ENCODE measurements at places on chromosomes 4 and X. TPM values are rescaled to one million over a fixed set of nuclear protein-coding genes. Genes with fewer than 3 reads are reported as not detected.

GRCh38 chr4:87410157-87410556 lies 12.2 kb upstream of the NUDT9 start:
- DNase-seq = no peak

DNA sequence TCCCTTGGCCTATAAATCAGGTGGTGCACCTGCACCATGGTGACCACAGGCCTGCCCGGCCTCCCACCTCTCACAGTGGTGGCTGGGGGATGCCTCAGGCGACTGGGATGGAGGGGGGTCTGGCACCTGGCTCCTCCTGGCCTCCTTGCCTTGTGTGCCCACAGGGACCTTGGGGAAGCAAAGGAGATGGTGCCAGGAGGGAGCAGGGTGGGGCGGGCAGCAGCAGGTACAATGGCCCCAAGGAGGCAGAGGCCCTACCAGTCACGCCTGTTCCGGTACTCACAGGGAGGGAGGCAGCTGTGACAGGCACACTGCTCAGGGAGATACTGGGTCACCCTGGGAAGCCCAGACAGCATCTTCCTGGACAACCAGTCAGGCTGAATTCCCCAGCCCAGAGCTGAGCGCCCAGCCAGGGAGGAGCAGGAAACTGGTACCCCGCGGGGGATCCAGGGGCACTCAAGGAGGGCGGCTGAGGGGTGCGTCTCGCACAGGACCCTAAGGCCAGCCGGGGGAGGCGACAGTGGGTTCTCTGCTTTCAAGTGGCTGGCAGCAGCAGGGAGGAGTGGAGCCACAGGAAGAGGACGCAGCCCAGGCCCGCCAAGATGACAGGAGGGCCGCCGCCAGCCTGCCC lies 1.2 kb upstream of the TREX2 start:
- DNase-seq = no peak

Gene FATE1
- 0.22 TPM for total RNA-seq

DNA sequence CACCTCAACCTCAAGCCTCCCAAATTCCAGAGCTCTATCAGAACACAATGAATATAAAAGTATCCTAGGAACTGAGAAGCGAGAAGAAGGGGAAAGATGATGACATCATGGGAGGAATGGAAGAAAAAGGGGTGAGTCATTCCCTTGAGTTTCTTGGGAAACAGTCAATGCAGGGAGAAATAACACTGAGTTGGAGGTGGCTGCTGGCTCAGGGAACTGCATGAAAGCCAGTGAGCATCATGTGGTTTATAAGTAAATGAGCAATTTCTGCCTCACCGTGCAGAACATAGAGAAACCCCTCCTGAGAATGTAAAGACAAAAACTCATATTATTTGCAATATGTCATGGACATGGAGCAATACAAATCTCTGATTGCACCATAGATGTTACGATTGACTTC lies 73.3 kb downstream of the SHOX start:
- DNase-seq = no peak

- DNase-seq = no peak
Observed at GRCh38 chr4:180688480-180688879, 1554.7 kb upstream of the TENM3 start.

DNA sequence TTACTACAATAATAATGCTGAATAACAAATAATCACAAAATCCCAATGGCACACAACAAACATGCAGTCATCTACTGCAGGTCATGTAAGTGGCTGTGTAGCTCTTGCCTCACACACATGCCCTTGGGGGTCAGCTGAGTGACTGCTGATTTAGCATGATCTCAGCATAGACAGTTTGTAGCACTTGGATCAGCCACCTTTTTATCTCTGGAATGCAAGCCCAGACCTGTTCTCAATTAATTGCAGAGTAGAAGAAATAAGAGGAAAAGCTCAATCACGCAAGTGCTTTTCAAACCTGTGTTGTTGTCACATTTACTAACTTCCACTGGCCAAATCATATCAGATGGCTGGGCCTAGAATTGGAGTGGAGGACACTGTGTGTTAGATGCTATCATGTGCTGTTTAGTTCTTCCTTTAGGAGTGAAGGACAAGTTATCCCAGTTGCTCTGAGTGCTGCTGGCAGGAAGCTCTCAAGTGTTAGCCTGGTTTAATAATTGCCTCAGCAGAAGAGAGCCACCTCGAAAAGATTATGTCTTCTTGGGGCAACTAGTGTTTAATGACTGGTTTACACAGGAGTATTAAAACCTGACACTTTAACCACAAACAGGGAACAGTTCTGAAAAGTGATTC lies 128.3 kb upstream of the EPHA5 start:
- DNase-seq = no peak

Gene CLDN34
- not detected for total RNA-seq

Gene TLR1
- total RNA-seq = 3.4 TPM

DNA sequence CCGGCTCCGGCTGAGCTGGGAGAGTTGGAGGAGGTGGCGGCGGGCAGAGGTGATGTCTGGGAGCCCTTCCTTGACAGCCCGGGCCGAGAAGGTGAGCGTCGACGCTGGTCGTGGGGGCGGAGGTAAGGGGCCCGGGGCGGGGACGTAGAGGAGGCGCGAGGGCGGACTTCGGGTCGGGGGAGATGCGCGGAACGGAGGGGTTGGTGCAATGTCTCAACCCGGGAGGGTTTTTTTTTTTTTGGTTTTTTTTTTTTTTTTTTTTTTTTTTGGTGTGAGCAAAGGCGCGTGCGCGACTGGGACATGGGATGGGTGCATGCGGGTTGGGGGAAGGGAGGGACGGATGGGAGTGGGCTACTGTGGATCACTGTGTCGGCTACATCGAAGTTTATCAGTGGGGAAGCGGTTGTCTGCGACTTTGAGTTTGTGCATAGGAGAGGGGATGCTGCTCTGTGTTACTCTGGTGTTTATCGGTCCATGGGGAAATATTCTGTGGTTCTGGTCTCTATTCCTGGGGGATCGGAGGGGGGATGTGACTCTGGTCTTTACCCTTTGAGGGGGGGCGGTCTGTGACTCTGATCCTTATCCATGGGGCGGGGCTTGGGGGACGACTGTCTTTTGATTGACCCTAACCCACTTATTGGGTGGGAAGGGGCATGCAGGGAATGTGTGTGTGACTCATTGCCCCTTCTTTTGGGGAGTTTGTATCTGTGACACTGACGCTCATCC lies 537 bp downstream of the RBM10 start:
- DNase-seq = no peak

GRCh38 chr4:48556268-48556667 lies 66.2 kb downstream of the ZAR1 start:
- DNase-seq = no peak

Gene FBXW7
- total RNA-seq = 49.6 TPM
